ENCODE measurements at places on chromosomes 4 and X.

GRCh38 chr4:57504797-57505530, 394.8 kb upstream of the IGFBP7 start:
- no peak for DNase-seq

- no peak for DNase-seq
These were observed 467.0 kb upstream of the DIPK2B start for GRCh38 chrX:45667666-45668065.

GRCh38 chrX:104641176-104641575, 75.2 kb downstream of the IL1RAPL2 start:
- no peak for DNase-seq

GRCh38 chrX:45756557-45756956, 555.9 kb upstream of the DIPK2B start:
- no peak for DNase-seq

DNA sequence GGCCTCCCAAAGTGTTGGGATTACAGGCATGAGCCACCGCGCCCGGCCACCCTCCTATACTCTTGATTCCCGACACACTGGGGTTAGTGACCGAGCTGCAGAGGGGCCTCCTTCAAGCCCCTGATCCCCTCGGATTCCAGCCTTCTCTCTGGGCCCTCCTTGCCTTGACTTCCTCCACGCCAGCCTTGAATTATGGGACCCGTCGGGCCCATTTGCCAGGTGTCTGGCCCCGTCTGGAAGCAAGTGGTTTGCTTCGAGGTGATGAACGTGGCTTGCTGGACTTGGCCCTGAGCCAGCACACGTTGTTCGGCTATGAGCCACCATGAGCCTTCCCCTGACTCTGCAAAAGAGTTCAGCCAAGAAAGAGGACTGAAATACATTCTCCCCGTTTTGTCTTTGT, 37.4 kb upstream of the GRPEL1 start:
- no peak for DNase-seq

GRCh38 chr4:126238013-126238412, 923.3 kb downstream of the FAT4 start:
- no peak for DNase-seq

- DNase-seq: no peak
These were observed 37.0 kb downstream of the GALNT7 start for GRCh38 chr4:173205656-173206055.

GRCh38 chr4:146288193-146288592, 73.9 kb downstream of the REELD1 start:
- peak; percentile 70 for DNase-seq

GRCh38 chr4:139208404-139208945, 31.5 kb upstream of the ELF2 start:
- peak; percentile 93 for DNase-seq

DNA sequence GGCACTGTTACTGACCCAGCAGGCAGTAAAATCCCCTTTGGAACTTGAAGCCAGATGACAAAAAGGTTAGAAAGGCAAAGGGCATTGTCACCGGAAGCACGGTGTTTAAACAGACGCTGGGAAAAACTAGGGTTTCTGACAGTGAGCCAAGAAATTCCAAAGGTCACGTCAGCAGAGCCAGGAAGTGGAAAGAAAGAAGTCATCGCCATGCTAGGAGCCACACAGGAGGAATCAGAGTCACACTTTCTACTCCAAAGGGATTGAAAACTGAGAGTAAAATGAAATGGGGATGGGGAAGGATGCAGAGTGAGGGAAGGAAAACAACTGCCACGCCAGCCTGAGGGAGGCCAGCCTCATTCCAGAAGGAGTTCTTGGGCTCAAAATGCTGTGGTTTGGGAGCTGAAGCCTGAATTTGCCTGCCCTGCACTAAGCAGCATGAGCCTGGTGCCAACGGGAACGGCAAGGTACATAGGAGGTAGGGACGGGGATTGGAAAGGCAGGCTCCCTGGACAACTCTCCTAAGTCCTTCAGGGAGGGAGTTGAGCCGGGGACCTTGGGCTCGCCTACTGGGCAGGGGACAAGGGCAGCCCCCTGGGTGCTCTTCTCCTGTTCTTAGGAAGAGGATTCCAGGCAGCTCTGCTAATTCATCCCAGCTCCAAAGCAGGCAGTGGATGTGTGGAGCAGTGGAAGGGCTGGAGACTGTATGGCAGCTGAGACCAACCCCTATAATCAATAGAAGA, 66.8 kb downstream of the SOWAHB start:
- DNase-seq: no peak

GRCh38 chr4:4781936-4782707, 77.3 kb upstream of the MSX1 start:
- DNase-seq: no peak

- DNase-seq: no peak
These were observed 831.7 kb upstream of the EPHA5 start for GRCh38 chr4:66501997-66502396.
